Activated CD8-positive, alpha-beta memory T cell treated with anti-CD3 and anti-CD28 coated beads for 1 hour (primary cell): ENCODE measurements at places on chromosomes 11 and 22.

DNA sequence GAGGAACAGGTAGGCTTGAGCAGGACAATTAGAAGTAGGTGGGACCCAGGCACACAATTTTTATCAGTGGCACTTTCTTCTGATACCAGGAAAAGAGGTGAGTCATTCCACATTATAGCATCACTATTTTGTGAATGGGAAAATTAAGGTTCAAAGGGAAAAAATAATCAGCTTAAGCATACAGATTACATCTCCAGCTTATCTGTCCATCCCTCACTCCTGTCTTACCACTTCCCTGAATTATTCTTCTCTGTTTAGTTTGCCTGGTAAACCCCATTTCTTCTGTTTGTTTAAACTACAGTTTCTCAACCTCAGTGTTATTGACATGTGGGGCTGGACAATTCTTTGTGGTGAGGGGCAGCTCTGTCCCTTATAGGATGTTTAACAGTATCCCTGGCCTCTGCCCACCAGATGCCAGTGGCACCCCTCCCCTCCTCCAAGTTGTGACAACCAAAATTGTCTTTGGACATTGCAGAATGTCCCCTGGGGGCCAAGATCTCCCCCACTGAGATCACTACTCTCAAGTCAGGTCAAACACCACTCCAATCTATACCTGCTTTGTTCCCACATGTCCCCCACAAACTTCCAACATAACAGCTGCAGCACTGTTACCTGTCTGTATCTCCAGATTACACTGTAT lies 8.5 kb upstream of the XBP1 start:
- no peak for DNase-seq

DNA sequence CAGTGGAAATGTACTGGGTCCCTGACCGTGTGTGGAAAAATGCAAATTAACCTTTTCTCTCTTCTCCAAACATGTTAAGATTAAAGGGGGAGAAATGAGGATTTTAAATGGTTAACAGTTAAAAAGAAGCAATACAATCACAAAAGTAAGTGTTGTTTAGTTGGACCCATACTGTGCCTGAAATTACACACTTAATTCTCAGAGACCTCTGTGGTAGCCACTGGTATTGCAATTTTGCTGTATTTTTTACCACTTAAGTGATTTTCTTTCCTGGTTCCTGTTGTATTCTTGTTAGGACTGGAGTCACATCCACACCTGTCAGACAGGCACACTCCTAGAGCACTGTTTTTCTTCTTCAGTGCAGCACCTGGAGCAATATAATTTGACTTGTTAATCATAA lies 179.6 kb upstream of the PDGFD start:
- no peak for DNase-seq

- DNase-seq = no peak
Measured at GRCh38 chr22:46162771-46163556, 12.6 kb downstream of the PPARA start.

GRCh38 chr11:47593492-47593933 lies 698 bp downstream of the C1QTNF4 start:
- DNase-seq = no peak

GRCh38 chr11:85359859-85360258 lies 267.3 kb downstream of the DLG2 start:
- no peak for DNase-seq

GRCh38 chr11:35734669-35735410 lies 72.3 kb downstream of the TRIM44 start:
- no peak for DNase-seq

DNA sequence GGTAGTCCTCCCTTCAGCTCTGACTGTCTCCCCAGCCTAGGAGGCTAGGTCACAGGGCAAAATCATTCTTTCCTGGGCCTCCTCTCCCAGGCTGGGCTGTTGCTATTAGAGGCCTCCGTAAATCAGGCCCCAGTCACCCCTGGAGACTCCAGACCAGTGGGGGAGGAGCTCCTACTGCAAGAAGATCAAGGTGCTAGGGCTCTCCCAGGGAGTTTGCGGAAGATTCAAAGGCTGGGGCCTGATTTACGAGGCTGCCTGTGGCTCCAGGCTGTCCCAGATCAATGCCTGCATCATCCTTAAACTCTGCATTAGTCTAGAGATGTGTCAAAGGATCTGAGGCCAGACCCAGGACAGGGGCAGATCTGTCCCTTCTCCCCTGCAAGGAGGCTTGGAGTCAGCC lies 346.2 kb downstream of the TENM4 start:
- DNase-seq = no peak

- no peak for DNase-seq
Measured at GRCh38 chr11:117910525-117910924, 18.7 kb downstream of the TMPRSS13 start.

DNA sequence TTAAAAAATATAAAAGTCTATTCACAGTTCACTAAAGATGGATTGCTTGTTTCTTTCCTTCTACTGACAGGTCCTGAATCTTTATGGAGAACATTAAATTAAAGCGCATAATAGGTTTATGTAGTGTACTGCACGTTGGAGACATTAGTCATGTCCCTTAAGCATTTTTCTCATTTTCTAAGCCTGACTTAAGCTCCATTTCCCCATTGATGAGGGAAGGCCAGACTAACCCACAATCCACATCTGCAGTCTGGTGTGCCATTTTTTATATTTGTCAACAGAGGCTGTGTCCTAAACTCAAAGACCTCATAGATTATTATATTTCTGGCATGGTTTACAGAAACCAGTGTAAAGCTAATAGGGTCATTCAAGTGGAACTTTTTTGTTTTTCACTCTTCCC lies 39.9 kb downstream of the CADM1 start:
- no peak for DNase-seq

DNA sequence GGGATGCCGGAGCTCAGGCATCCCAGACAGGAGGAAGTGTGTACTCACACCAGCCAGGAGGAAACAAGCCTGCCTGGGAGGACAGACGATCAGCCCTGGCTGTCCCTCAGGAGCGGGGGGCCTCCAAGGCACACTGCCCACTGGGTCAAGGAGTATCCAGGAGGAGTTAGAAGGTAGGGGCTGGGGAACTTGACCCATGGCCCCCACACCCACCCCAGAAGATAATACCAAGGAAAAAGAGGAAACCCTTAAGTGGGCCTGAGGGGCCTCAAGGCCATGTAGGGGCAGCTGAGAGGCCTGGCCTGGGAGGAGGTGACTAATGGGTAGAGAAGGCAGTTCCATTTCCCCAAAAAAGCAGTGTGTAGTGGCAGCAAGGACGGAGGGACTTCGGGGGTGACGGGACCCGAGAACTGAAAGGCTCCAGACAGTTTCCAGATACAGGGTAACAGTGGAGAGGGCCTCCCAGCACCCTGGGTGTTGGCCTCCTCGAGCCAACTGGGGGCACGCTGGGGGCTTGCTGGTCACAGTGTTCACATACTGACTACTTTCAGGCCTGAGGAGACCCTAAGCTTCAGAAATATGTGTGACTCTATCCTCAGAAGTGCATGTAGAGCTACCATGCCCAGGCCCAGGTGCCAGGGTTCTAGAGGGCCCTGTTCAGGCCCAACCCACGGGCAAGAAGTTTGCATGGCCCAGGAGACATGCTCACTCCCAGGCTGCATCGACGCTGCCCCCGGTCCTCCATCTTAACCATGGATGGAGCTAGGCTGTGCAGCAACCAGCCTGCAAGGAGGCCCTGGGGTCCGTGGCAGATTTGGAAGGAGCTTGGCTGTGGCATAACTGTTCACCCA lies 75.7 kb upstream of the PITPNB start:
- DNase-seq = no peak

DNA sequence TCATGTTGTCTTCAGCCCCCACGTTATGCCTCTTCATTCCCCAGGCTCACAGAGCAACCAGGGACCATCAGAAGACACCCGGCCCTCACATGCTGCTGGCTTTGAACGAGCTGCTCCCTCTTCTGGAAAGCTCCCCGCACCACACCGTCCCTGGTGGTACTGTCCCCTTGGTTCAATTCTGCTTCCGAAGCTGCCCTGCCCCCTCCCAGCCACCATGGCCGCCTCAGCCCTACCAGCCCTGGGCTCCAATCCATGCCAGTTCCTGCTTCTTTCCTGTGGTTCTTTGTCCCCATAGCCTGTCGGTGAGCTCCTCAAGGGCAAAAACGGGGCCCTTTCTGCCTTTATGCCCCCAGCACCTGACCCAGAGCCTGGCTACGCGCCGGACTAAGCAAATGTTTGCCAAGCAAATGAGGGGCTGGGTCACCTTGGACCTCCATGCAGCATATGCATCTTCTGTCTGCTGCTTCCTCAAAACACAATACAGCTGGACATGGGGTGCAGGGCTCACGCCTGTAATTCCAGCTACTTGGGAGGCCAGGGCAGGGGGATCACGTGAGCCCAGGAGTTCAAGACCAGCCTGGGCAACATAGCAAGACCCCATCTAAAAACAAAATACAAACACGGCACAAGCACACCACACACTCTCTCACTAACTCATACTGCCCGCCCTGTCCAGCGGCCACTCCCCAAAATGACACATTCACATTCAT lies 21.3 kb downstream of the TNKS1BP1 start:
- no peak for DNase-seq

DNA sequence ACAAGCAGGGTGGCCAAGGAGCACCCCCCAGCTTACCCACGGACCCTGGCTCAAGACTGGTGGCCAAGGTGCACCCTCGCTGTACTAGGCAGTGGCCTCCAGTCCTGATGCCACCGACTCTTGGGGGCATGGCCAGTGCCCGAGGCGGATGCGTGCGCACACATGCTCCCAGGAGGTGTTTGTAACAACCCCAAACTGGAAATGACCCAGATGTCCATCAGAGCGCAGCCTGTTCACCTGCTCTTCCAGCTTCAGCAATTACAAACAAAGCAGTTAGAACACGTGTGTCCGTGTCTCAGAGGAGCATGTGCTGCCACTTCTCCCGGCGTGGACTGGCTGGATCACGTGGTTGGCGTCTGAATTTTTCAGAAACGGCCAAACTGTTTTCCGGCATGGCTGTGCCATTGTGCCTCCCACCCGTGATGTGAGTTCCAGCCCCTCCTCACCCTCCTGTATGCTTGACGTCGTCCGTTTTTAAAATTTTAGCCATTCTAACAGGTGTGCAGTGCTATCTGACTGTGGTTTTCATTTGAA lies 7.1 kb upstream of the MUC6 start:
- DNase-seq = no peak

DNA sequence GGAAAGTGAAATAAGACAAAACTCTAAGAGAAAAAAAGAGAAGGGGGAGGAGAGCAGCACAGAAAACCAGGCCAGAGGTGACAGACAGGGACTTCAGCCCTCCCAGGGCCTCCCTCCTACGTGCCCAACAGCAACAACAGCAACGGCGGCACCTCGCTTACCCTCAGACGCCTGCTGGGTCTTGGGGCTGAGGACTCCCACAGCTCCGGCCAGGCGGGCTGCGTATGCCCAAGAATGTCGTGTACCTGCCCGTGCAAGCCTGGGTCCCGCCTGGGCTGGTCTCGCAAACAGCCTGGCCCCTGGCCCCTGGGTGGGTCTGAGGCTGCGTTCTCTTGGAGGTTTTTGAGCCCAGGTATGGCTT lies 30.5 kb downstream of the ARAP1 start:
- DNase-seq = no peak

DNA sequence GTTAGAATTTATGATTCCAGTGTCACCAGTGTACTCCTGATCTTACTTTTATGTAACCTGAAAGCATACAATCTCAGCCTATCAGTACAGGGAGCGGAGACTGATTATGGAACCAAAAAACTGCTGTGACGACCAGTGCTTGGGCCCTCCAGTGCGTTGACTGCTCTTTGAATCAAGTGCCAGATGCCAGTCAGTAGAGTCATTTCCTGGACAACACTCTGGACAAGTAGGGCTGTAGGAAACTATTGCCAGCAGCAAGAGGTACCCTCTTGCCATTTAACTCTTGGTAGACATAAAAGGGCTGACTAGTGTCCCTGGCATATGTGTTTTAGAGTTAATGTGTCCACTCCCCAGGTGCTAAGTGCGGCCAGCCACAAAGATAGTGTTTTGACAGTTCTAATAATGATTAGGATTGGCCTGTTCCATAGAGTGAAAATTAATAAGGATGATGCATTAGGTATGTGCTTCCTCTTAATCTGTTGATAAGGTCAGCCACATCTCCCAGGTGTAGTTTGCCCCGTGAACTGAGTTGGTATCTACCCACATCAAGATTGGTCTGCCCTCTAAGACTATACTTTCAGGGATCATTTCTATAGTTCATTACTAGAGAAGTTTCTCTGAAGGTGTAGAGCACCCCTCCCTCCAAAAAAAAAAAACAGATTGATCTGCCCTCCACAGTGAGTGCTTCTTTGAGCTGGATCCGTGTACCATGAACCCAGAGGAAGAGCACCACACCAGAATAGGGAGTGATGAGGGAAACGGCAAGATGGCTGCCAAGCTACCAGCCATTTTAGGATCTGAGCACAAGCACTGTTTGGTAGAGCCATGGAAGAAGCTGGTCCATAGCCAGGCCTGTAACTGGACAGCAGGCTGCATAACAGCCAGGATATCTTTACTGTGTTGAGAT lies 20.7 kb upstream of the AIFM3 start:
- DNase-seq = no peak

DNA sequence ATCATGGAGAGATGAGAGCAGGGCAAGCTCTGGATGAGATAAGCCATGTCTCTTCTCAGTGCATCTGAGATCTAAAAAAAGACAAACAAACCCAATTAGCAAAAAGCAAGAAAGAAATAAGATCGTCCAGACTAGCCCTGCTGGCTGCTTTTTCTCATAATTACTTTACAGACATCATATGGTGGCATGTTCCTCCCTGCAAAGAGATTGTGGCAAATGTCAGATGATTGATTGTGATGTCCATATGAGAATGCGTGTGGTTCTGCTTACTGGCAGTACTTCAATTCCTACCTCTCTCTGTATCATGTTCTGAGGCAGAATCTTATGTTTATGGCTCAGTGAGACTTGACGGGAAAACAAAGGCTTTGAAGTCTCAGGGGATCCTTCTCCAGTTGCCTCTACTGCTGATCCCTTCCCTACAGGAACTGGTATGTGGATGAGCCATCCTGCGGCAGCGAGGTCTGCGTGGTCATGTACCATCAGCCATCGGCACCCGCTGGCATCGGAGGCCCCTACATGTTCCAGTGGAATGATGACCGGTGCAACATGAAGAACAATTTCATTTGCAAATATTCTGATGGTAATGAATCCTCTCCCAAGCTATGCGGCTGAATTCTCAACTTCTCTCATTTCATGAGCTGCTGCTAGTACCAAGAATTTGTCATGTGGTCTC lies 8.8 kb downstream of the LAYN start:
- no peak for DNase-seq

DNA sequence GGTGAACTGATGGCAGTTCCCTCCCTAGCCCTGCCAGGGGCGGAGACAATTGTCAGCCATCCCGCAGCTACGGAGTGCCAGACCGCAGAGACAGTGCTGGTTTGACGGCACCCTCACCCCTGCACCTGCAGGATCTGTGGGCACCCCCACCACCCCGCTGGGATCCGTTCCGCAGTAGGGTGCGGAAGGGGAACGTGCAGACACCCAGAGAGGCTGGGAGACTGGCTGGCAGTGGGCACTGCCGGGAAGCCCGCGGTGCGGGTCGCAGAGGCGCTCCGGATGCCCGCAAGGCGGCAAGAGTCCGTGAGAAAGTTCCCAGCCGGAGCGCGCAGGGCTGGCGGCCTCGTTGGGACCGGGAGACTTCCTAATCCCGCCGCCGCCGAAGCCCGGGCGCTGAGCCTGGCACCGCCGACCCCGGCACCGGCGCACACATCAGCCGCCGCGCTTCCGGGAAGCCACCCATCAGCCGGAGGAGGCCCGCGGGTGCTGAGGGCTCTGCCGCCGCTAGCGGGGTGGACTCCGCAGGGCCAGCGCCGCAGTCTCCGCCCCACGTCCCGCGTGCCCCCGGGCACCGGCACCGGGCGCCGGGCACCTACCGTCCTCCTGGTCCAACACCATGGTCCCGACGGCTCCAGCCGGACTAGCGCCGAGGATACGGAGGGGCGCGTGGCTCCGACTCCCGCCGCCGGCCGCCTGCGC lies 4.3 kb upstream of the LMO1 start:
- no peak for DNase-seq

- DNase-seq = no peak
Measured at GRCh38 chr11:96288915-96289314, 54.1 kb downstream of the MAML2 start.
